ENCODE measurements at places on chromosomes 6 and 20. TPM values are rescaled to one million over a fixed set of nuclear protein-coding genes. Genes with fewer than 3 reads are reported as not detected.

DNA sequence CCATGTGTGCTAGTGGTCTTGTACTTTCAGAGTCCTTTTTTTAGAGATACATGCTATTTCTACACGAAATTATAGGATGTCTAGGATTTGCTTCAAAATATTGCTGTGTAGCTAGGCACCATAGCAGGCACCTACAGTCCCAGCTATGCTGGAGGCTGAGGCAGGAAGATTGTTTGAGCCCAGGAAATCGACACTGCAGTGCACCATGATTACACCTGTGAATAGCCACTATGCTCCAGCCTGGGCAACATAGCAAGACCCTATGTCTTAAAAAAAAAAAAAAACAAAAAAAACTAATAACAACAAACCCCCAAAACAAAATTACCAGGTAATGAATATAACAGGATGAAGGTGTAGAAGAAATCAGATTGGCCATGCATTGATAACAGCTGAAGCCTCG lies 121.7 kb downstream of the NFATC2 start:
- no peak for DNase-seq

DNA sequence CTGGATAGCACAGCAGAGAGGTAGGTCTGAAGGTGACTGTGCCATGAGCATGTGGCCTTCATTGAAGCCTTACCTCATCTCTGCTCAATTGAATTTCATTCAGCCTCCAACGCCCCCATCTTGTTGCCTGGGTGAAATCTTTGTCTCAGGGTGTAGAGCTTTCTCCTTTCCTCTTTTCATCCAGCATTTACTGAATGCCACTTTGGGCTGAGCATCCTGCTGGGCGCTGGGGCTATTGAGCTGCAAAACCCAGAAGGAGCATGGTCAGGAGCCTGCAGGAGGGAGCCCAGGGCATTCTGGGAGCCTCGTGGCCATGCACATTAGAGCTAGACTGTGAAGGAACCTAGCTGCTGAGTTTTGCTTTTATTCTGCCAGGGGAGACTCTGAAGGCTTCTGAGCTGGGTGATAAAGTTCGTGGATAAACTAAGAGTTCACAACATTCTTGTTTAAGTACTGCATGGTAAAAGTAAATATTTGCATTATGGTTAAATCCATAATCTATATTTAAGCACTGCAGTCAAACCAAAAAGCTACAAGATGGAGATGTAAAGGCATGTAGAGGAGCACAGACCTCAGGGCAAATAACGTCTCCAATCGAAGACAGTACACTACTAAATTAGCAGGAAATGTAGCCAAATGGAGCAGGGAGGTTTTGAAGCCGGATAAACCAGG lies 13.2 kb upstream of the ASXL1 start:
- no peak for DNase-seq

GNAS-AS1 gene
- 0.79 TPM for total RNA-seq

SMOC2 gene
- 35.5 TPM for total RNA-seq

Data from heart left ventricle (tissue), 16 donors.